ENCODE measurements at places on chromosomes 7 and 10. TPM values are rescaled to one million over a fixed set of nuclear protein-coding genes. Genes with fewer than 3 reads are reported as not detected.

The CD36 gene
- 8.7 TPM for total RNA-seq

The NAT16 gene
- total RNA-seq = not detected

The SLC29A4 gene
- 0.55 TPM for total RNA-seq

The CALHM3 gene
- not detected for total RNA-seq

The PTPRN2 gene
- total RNA-seq = 0.57 TPM

The ATXN7L1 gene
- total RNA-seq = 45.7 TPM

The SPDYE5 gene
- not detected for total RNA-seq

Data from T-helper 17 cell (primary cell).